ENCODE measurements at places on chromosomes 3 and 15. TPM values are rescaled to one million over a fixed set of nuclear protein-coding genes. Genes with fewer than 3 reads are reported as not detected.

ETV5 gene
- total RNA-seq = 43.3 TPM

DNA sequence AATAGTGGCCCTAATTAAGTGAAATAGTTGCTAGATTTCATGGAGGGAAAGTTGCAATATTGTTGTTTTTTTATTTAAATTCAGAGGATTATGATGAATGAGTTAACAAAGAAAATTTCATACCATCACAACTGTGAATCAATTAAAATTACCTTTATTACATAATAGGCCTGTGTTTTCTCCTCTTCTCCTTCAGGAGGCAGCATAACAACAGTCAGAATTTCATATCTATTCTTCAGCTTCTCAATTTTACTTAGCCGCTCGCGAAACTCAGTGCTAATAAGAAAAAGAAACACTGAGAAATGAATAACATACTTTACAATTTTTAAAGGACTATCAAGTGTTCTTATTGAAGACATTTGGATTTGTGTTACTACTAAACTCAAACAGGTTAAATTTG, 29.4 kb downstream of the TTC14 start:
- DNase-seq = no peak

BOC gene
- total RNA-seq = 8.6 TPM

- no peak for DNase-seq
Measured at GRCh38 chr15:29687204-29687815, 135.0 kb downstream of the TJP1 start.

- no peak for DNase-seq
Measured at GRCh38 chr3:94532951-94533350, 470.1 kb downstream of the NSUN3 start.
